Osteocyte (in vitro differentiated cells): ENCODE measurements at places on chromosomes 2 and 18. TPM values are rescaled to one million over a fixed set of nuclear protein-coding genes. Genes with fewer than 3 reads are reported as not detected.

The RBKS gene
- 0.83 and 0.99 TPM in 2 replicates for total RNA-seq

The GPC1 gene
- 148 and 149 TPM in 2 replicates for total RNA-seq

The DNAH6 gene
- total RNA-seq, result 0.10 TPM in 1 of 2 replicates, not detected in the other

The PRKAG3 gene
- not detected in 2 replicates for total RNA-seq

The ARHGAP28 gene
- 18.1 and 22.8 TPM in 2 replicates for total RNA-seq

The C18orf54 gene
- 5.4 and 6.4 TPM in 2 replicates for total RNA-seq

The PLB1 gene
- 0.60 and 0.64 TPM in 2 replicates for total RNA-seq

The EVA1A gene
- 30.7 and 33.5 TPM in 2 replicates for total RNA-seq

The IHH gene
- 0.18 TPM in 1 of 2 replicates, not detected in the other for total RNA-seq

The C1QL2 gene
- total RNA-seq, result not detected in 2 replicates

The APOB gene
- total RNA-seq, result 0.21 and 0.24 TPM in 2 replicates

The GCFC2 gene
- total RNA-seq, result 13.2 and 16.3 TPM in 2 replicates

The SLC30A3 gene
- not detected in 2 replicates for total RNA-seq

GRCh38 chr2:191824398-191824797 lies 22.5 kb downstream of the CAVIN2 start:
- no peaks in the 10 kb centered on the region for H3K36me3 ChIP-seq
- no peak overlapping the region for H3K27ac ChIP-seq
- H3K4me1 ChIP-seq, result no peaks in the 10 kb centered on the region
- H3K27me3 ChIP-seq, result no peaks in the 10 kb centered on the region
- no peak for DNase-seq

GRCh38 chr18:10421859-10422258 lies 32.6 kb upstream of the APCDD1 start:
- H3K27me3 ChIP-seq, result peaks cover 23% of the 10 kb centered on the region
- no peaks in the 10 kb centered on the region for H3K36me3 ChIP-seq
- H3K4me1 ChIP-seq, result peaks cover 5% of the 10 kb centered on the region
- no peak overlapping the region for H3K27ac ChIP-seq
- DNase-seq, result peak; percentile 60
- H3K4me3 ChIP-seq, result no peak overlapping the region

GRCh38 chr2:178874529-178875240 lies 67.5 kb upstream of the TTN start:
- H3K27ac ChIP-seq, result no peak overlapping the region
- H3K27me3 ChIP-seq, result peaks cover 25% of the 10 kb centered on the region

- H3K4me3 ChIP-seq, result peak overlapping the region; percentile 33
- H3K27ac ChIP-seq, result no peak overlapping the region
- peaks cover 33% of the 10 kb centered on the region for H3K27me3 ChIP-seq
- no peaks in the 10 kb centered on the region for H3K36me3 ChIP-seq
- no peak for DNase-seq
Observed at GRCh38 chr2:196067088-196067382, 1.6 kb downstream of the DNAH7 start.

GRCh38 chr2:43766006-43766405 lies 7.8 kb upstream of the DYNC2LI1 start:
- H3K4me3 ChIP-seq, result no peak overlapping the region
- H3K27ac ChIP-seq, result no peak overlapping the region

DNA sequence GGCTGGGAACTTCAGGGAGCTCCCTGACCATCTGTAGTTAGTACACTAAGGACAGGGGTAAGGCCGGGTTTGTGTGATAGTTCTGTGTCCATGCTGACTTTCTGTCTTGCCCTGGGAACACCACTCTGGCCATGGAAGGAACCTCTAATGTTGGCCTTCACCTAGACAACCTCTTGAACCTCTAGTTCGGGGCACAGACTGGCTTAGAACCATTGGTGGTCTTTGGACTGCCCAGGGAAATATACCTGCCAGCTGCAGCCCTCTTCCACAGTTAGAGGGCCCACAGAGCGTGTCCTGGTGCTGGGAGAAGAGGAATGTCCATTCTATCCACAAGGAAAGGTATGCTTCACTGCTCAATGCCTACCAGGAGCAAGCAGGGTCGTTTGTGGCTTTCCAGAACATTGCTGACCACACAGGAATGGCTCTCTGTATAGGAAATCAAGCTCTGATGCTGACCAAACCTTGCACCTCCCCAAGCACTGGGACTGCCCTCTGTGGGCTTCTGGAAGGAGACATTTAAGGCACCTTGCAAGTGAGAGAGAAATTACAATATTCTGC lies 318.8 kb upstream of the EPAS1 start:
- peaks cover 5% of the 10 kb centered on the region for H3K36me3 ChIP-seq
- H3K4me3 ChIP-seq, result no peak overlapping the region
- H3K27me3 ChIP-seq, result no peaks in the 10 kb centered on the region
- H3K4me1 ChIP-seq, result peaks cover 2% of the 10 kb centered on the region
- no peak overlapping the region for H3K27ac ChIP-seq
- DNase-seq, result peak; percentile 57

- H3K27me3 ChIP-seq, result no peaks in the 10 kb centered on the region
- peaks cover 45% of the 10 kb centered on the region for H3K4me1 ChIP-seq
- DNase-seq, result no peak
- H3K27ac ChIP-seq, result peak overlapping the region; percentile 77
Observed at GRCh38 chr2:69773206-69773605, 31.3 kb downstream of the ANXA4 start.

GRCh38 chr2:240898108-240898730 lies 2.3 kb upstream of the MAB21L4 start:
- no peak for DNase-seq
- H3K27ac ChIP-seq, result no peak overlapping the region
- H3K27me3 ChIP-seq, result peaks cover 9% of the 10 kb centered on the region

DNA sequence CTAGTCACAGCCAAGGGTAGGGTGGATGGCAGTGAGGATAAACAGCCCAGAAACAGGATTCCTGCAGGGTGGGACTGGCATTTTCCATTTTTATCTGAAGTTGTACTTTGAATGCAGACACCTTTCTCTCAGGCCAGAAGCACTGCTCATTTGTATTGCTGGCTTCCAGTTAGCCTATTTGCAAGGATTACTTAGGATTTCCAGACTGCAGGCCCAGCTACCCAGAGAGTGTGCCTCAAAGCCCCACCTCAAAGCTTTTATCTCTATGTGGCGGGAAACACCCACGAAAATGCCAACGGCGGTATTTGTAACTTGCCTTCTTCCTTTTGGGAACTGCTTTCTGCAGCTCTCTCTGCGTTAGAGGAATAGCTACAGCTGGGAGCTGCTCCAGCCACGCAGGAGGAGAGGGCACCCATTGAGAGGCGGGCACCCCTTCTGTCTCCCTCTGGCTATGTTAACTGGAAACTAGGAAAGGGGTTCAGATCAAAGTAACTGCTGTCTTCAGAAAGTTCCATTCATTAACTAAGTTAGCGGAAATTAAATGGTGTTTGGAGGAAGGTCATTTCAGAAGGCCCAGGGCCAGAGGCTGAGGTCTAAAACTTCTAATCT lies 144.9 kb downstream of the TGIF1 start:
- no peaks in the 10 kb centered on the region for H3K27me3 ChIP-seq
- H3K36me3 ChIP-seq, result peaks cover 4% of the 10 kb centered on the region
- peaks cover 51% of the 10 kb centered on the region for H3K4me1 ChIP-seq
- H3K27ac ChIP-seq, result peak overlapping the region; percentile 98

GRCh38 chr2:105375001-105375561 lies 23.8 kb downstream of the FHL2 start:
- H3K4me1 ChIP-seq, result peaks cover 81% of the 10 kb centered on the region
- H3K4me3 ChIP-seq, result no peak overlapping the region
- peaks cover 63% of the 10 kb centered on the region for H3K36me3 ChIP-seq
- H3K27ac ChIP-seq, result peak overlapping the region; percentile 27
- no peak for DNase-seq
- no peaks in the 10 kb centered on the region for H3K27me3 ChIP-seq

GRCh38 chr2:41020358-41020757 lies 568.5 kb upstream of the SLC8A1 start:
- no peaks in the 10 kb centered on the region for H3K27me3 ChIP-seq
- H3K4me1 ChIP-seq, result no peaks in the 10 kb centered on the region
- H3K36me3 ChIP-seq, result no peaks in the 10 kb centered on the region
- no peak overlapping the region for H3K4me3 ChIP-seq
- no peak for DNase-seq

DNA sequence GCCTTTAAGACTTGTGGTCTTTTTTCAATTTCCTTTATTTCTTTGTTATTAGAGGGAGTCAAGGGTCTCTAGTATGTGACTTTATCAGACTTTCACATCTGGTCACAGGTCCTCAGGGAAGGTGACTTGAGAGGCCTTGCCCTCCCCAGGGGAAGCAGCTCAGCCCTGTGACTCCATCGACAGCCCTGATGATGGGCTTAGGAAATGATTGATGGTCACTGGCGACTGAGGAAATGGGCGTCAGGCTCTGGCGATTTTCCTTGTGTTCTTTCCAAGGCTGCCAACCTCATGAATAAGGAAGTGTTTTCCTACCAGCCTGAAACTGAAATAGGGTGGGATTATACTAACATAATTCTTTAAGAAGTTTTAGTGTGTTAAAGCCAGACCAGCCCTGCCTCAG lies 21.1 kb downstream of the SERPINE2 start:
- no peaks in the 10 kb centered on the region for H3K27me3 ChIP-seq
- no peak overlapping the region for H3K27ac ChIP-seq
- no peaks in the 10 kb centered on the region for H3K36me3 ChIP-seq

DNA sequence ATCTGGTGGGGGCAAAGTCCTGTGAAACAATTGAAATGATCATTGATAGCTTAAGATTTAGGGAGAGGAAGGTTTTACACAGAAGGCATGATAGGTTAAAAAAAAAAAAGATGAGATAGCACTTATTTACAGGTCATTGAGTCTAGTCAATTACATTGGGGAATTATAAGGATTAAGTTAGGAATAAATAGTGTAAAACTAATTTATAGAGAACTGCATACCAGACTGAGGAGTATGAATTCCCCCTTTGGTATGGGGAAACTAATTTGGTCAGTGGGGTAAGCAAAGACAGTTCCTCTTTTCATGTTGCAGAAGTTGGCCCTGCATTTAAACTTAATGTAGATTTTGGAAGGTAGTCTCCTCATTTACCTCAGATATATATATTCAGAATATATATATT lies 10.8 kb downstream of the GLS start:
- H3K27ac ChIP-seq, result peak overlapping the region; percentile 0
- H3K36me3 ChIP-seq, result peaks cover 16% of the 10 kb centered on the region
- DNase-seq, result no peak
- peaks cover 65% of the 10 kb centered on the region for H3K4me1 ChIP-seq
- no peak overlapping the region for H3K4me3 ChIP-seq

DNA sequence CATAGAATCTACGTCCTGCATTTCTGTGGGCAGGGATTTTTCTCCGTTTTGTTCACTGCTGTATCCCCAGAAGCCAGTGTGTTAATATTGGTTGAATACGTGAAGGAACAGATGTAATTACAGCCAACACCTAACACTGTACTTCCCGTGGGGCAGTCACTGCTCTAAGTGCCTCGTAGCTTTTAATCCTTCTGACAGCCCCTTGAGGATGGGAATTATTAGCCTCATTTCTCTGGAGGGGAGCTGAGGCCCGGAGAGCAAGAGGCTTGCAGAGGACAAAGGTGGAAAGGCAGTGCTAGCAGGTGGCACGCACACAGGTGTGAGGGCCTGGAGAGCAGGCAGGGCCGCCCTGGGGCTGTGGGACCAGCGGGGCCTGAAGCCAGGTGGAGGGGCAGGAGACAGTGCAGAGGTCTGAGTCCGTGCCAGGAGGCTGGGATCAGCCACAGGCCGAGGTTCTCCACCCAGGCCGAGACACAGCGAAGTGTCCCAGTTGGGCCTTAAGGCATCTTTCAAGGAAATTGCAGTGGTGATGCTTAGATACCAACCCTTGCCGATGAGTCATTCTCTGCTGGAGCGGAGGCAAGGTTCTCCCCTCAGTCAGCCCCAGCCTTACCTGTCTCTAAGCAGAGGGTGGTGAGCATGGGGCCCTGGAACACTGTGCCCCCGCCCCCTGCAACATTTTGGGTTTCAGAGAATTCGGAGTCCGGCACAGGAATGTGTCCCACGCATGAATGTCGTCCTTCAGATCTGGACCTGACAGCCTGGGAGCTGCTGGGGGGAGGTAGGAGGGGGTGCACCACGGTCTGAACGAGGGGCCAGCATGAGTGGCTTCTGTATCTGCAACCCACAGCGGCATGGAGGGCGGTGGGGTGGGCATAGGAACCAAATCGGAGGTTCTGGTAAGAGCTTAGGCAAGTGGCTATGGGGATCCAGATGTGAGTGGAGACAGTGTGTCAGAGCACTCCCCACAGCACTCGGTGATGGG lies 122.6 kb downstream of the GBX2 start:
- no peak for DNase-seq
- H3K4me1 ChIP-seq, result no peaks in the 10 kb centered on the region
- H3K27me3 ChIP-seq, result no peaks in the 10 kb centered on the region
- H3K36me3 ChIP-seq, result peaks cover 30% of the 10 kb centered on the region

DNA sequence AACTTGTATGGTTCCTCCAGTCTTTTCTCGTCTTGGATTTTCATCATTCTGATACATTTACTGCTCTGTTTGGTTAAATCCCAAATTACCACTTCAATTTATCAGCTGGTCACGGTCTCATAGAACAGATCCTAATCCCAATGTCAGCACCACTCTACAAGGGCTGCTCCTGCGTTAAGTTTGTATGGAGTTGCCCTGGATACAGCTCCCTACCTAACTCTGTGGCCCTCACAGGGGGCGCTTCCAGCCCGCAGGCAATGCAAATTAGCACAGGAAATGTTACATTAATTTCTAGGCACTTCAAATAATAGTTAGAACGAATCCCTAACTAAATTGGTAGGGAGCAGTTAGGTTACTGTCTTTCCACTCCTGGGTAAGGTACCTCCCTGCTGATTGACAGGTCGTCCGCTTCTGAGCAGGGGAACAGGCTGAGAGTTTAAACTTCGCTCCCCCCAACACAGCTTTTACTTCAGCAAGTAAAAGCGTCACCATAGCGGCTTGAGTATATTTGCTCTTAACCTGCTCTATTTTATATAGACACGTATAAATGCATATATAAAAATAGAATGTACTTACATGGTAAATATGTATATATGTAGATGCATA lies 238.5 kb upstream of the FANCL start:
- H3K4me3 ChIP-seq, result no peak overlapping the region
- H3K27ac ChIP-seq, result no peak overlapping the region
- no peaks in the 10 kb centered on the region for H3K4me1 ChIP-seq
- peaks cover 26% of the 10 kb centered on the region for H3K27me3 ChIP-seq
- H3K36me3 ChIP-seq, result no peaks in the 10 kb centered on the region

GRCh38 chr2:32446369-32446768 lies 89.5 kb downstream of the BIRC6 start:
- no peaks in the 10 kb centered on the region for H3K4me1 ChIP-seq
- H3K36me3 ChIP-seq, result peaks cover 50% of the 10 kb centered on the region
- no peak overlapping the region for H3K4me3 ChIP-seq
- H3K27ac ChIP-seq, result no peak overlapping the region

DNA sequence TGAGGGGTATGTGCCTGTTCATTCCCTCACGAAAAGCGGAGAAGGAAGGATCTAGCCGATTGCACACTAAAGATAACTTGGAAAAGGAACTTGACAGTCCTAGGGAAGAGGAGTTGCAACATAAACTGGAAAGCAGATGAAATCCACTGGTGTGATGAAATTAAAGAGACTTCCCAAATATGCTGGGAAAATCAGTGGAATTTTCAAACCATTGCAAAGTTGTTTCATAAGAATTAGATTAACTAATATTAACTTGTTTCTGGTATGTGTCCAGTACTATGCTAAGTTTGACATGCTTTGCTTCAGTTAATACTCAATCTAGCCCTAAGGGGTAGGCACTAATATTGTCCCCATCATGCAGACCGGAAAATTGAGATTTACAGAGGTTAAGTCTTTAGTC lies 222.7 kb downstream of the IKZF2 start:
- H3K27me3 ChIP-seq, result no peaks in the 10 kb centered on the region
- no peak overlapping the region for H3K27ac ChIP-seq
- no peaks in the 10 kb centered on the region for H3K36me3 ChIP-seq
- H3K4me1 ChIP-seq, result peaks cover 1% of the 10 kb centered on the region
- DNase-seq, result no peak
- H3K4me3 ChIP-seq, result no peak overlapping the region
